ENCODE measurements at places on chromosomes 5 and 9.
A peak's percentile ranks its signal among the peaks of the same experiment; 100 is the strongest.

DNA sequence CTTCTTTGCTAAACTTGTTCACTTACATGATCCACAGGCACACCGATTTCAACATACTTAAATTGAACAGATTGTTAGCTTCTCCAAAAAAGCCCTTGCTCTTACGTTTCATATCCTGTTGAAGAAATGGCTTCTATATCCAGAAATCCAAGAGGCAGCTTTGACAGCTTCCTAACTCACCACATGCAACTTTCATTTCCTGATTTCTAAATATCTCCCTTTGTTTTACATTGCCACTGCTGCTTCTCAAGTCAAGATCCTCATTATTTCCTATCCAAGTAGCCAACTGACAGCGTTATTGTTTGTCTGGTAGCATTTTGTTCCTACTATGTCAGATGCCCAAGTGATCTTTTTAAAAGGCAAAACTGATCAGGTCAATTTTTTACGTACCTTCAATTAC is 913.2 kb upstream of the TYRP1 start:
- DNase-seq, result no peak

- DNase-seq, result peak; percentile 62
Measured at GRCh38 chr9:16532681-16533450, 337.6 kb downstream of the BNC2 start.

- DNase-seq, result peak; percentile 97
Measured at GRCh38 chr5:175823731-175824525, 47.5 kb upstream of the CPLX2 start.

GRCh38 chr5:121027636-121028035 is 563.5 kb downstream of the PRR16 start:
- no peak for DNase-seq

- DNase-seq, result peak; percentile 91
Measured at GRCh38 chr9:92058723-92059444, 56.3 kb downstream of the SPTLC1 start.

- peak; percentile 78 for DNase-seq
Measured at GRCh38 chr9:37675661-37676060, 24.9 kb downstream of the FRMPD1 start.

DNA sequence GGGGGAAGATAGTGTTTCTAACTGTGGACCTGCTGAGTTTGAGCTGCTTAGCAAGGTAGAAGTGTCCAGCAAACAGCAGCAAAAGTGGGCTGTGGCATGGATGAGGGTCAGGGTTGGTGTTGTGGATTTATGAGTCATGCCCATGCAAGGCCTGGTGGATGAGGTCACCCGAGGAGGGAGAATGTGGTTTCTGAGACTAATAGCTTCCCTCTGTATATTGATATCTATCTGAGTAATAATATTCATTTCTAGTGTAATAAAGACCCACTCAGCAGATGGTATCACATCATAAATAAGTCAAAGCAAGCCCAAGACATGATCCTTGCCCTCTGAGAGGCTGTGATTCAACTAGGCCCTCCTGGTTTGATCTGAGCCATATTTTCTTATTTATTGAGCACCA is 597.8 kb upstream of the CLINT1 start:
- DNase-seq, result no peak

DNA sequence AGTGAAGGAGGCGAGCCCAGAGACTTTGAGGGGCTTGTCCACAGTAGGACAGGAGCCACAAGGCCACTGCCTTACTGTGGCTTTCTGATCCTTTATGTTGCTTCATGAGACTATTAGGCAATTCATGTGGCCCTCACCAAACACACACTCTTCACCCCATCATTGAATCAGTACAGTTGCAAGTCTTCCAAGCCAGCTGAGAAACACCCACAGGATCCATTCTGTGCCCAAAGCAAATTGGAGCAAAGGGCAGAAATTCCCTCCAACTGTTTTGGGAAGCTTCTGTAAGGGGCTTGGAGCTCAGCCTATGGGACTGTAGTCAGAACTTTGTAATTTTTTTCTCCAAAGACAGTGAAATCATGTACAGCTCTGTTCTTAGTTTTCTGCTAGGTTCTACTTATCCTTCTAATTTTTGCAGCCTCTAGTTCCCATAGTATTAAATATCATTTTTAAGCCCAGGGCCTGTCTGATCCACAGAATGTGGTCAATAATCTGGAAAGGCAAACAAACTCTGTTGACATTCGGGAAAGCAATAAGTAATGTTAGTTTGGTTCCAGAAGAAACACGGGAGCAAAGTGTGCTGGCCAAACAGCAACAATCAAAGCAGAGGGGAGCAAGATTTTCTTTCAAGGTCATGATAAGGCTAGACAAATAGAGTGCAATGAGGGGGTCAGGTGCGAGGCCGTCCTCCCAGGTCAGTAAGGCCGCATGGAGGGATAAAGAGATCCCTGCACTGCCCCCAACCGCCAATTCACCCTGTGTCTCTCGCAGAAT is 47.0 kb downstream of the UBE2QL1 start:
- DNase-seq, result peak; percentile 39

GRCh38 chr9:22030101-22030598 is 21.0 kb upstream of the CDKN2B start:
- DNase-seq, result no peak

GRCh38 chr9:109246533-109246932 is 74.3 kb downstream of the EPB41L4B start:
- DNase-seq, result peak; percentile 15

GRCh38 chr5:124057724-124058231 is 545.8 kb downstream of the CSNK1G3 start:
- DNase-seq, result peak; percentile 82

DNA sequence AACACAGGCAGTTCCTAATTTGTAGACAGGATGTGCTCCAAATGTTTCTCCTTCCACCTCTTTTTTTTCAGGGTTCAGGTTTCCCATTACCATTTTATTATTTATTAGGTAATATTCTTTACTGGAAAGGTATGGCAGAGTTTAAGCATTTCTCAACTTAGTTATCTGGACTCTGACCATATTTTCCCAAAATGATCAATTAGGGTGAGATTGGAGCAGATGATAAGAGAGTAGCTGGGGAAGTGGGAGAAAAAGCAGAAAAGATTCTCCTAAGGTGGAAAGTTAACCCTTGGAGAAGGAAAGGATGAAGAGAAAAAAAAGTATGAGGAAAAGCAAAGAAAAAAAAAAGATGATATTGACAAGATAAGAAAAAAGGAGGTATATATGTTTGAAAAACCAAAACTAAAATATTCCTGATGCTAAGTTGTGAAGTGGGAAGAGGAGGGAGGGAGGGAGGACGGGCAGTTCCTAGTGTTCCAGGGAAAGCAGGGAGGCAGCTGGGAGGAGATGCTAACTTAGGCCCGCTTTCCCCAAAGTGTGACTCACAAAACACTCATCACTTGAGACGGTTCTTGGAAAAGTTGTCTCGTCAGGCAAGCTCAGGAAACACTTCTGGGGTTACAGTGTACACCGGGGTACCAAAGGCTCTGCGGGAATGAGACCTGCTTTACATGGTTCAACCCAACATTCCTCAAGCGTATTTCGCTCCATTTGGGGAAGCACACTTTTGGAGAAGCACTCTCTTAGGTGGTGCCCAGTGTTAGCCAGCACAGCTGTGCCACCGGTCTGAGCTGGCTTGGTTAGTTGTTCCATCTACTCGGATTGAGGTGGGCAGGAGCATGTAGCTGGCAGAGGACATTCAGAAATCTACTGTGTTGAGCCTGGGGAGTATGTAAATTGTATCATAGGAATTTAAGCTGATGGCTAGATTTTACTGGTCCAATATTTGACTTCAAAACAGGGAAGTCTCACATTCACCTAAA is 35.1 kb downstream of the B4GALT1 start:
- no peak for DNase-seq

GRCh38 chr5:72242796-72243475 is 77.1 kb downstream of the MRPS27 start:
- peak; percentile 94 for DNase-seq

- no peak for DNase-seq
Measured at GRCh38 chr5:179887095-179887494, 20.6 kb downstream of the TBC1D9B start.

DNA sequence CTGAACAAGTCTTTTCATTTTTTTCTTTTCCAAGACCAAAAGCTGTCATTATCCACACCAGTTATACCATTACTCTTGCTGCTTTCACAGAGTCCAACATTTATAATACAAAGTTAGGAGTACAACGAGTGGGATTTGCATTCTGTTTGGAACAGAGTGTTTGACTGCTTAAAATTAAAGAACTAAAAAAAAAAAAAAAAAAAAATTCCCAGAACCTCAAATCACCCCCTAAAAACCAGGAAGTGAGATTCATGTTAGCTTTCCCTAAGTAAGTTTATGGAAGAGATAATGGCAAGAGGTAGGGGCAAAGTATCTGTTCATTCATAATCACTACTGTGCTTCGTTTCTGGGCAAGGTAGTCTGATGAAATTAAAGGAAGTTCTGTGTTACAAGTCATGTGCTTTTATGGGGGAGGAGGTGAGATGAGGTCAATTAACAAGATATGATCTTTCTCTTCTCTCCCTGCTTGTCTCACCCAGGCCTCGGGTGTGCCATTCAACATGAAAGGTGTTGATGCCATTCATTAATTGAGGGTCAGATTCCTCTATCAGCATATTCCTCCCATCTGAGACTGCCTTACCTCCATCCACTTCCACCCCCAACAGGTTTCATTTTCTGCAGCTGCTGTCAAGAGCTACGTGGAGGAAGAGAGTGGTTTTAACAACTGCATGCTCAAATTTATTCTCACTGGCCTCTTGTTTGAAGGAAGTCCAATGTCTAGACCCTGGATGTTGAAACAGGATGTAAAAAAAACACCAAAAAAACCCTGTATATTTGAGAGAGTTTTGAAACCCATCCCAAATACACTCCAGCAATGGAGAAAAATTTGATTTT is 58.1 kb downstream of the MARCHF3 start:
- DNase-seq, result peak; percentile 85

- no peak for DNase-seq
Measured at GRCh38 chr9:126166291-126166690, 160.3 kb upstream of the MVB12B start.

DNA sequence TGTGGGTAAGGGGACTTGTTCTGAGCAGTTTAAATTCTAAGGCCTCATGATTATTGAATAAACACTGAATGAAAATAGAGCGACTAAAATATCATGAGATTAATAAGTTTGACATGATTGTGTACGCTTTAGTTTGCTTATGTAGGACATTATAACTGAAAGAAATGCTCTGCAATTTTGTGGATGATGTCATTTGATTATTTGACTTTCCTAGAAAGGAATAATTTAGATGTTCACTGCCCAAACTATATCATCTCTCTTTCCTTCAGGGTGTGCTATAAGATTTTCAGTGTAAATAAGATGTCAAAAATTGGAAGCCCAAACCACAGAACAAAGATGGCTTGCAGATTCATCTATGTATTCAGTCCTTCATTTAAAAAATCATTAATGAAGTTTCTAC is 115.7 kb upstream of the MTAP start:
- no peak for DNase-seq

DNA sequence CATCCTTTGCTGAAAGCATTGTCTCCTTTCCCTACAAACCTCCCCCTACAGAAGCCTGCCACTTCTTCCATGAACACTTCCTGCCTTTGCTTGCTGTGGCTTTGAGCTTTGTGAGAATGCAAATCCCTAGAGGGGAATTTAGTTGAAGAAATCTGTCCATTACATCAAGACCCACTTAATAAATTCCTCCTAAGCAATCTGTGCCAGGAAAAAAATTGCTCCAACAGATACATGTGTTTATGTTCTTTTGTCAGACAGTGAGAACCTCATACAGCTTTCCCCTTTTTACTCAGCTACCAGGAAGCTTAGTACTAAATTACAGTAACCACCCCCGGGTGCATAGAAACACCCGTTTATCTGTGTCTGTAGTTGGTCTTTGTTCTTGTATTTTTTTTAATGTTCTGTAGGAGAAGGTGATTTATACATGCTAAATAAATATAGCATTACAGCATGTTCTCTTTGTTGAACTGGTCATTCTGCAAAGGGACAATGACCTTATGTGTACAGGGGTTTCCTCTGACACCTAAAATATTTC is 43.9 kb downstream of the SH3TC2 start:
- DNase-seq, result peak; percentile 88

DNA sequence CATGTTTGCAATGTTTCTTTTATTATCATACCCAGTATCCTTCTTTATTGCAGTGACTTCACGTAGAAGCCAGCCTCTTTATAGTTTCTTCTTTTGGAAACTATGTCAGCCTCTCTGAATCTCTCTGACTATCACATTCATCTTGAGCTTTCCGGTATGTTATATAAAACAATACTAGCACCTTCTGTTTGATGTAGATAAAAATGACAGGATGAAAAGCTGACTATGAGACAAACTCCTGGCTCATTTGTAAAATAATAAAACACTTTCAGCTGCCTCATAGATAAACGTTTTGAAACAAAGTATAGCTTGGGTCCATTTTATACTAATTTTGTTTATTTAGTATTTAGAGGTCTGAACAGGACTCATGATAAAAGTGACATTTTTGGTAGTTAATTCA is 1145.4 kb upstream of the NUDT12 start:
- no peak for DNase-seq

DNA sequence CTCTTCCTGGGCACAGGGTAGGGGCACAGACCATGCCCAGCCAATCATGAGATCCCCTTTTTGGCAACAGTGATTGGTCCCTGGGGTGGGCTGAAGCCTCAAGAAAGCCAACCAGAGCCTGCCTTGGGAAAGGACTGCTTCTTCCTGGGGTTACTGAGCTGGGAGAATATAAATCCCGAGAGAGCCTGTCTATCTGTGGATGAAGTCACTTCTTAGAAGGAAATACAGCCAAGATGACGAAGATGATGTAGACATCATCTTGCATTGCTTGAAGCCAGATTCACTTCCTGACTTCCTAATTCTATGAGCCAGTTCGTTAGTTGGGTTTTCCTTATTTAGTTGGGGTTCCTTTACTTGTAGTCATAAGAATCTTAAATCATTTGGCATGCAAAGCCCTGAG is 50.1 kb upstream of the PWWP2A start:
- no peak for DNase-seq

- no peak for DNase-seq
Measured at GRCh38 chr5:176490301-176490700, 42.1 kb downstream of the FAF2 start.

GRCh38 chr5:92633875-92634487 is 947.0 kb downstream of the NR2F1-AS1 start:
- peak; percentile 65 for DNase-seq

- DNase-seq, result no peak
Measured at GRCh38 chr5:25009063-25009462, 364.3 kb upstream of the CDH10 start.

GRCh38 chr9:129012343-129012742 is 15.8 kb downstream of the SH3GLB2 start:
- DNase-seq, result no peak

DNA sequence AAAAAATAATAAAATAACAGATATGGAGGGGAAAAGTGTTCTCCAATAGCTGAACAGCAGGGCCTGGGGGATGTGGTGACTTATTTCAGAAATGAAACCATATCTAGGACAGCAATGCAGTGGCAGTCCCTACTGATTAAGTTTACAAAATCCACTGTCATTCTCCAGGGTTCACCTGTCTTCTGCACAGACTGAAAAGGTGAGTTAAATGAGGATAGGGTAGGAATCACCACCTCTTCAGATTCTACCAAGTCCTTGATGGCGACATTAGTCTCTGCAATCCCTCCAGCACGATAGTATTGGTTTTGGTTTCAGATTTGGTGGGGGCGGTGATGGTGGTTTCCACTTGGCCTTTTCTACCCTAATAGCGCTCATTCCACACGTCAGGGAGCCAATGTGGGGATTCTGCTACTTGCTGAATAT is 32.3 kb upstream of the NPM1 start:
- no peak for DNase-seq
